ENCODE measurements at places on chromosomes 4 and X.

DNA sequence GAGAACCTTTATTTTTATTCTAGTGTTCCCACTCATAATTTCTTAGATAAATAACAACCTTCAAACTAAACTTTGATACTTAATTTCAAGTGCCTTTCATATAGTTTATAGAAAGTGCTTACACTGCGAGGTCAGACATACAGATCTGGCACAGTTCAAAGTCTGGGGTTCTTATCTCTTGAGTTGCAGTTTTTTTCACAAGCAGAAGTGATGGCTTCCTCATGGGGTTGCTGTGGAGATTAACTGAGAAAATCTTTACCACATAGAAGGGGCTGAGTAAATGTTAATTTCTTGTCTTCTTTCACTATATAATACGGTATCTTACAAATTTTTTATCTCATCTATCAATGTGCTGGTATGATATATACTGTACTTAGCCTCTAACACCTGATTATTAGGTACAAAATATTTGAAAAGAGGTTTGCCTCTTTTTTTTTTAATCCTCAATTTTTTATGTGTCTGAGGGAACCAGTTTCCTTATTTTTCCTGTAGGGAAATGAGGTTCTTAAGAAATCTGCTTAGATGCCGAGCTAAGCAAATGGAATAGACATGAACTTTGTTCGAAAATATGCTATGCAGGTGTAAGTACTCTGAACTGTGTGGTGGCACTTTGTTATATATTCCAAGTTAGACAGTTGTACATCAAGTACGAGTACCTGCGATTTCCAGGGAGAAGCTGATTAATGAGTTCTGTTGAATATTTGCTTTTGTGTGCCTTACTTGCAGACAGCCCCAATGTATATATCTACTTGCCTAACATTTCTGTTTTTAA, 3.3 kb downstream of the ING2 start:
- DNase-seq = no peak

DNA sequence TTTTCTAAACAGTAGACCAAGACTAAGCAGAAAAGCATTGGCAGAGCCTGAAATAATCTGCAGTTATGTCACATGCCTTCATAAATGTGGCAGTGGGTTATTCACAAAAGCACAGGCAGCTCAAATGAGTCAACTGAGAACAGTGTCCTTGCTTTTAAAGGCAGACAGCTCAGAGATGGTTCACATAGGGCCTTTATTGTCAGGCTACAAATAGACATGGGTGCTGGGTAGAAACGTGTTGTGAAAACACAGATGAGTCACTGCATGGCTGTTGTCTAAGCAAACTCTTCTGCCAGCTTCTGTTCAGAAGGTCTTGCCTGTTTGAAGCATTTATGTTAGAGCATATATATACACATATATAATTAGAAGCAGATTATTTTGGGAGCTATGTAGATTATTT, 118.0 kb downstream of the SLC4A4 start:
- no peak for DNase-seq

- no peak for DNase-seq
These were observed 15.8 kb downstream of the ART3 start for GRCh38 chr4:76090241-76090691.

DNA sequence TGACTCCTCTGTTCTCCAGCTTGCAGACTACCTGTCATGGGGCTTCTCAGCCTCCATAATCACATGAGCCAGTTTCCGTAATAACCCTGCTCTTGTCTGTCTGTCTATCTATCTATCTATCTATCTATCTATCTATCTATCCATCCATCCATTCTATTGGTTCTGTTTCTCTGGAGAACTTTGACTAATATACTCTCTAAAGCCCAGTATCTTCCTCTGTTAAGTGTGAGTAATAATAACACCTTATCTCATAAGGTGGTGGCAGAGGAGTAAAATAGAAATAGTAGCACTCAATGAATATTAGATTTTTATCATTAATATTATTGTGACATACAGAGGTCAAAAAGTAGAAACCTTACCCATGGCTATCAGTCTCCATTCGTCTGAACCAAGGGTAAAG, 177.9 kb upstream of the PGRMC2 start:
- no peak for DNase-seq

- no peak for DNase-seq
These were observed 9.0 kb downstream of the HAND2 start for GRCh38 chr4:173520921-173521466.

DNA sequence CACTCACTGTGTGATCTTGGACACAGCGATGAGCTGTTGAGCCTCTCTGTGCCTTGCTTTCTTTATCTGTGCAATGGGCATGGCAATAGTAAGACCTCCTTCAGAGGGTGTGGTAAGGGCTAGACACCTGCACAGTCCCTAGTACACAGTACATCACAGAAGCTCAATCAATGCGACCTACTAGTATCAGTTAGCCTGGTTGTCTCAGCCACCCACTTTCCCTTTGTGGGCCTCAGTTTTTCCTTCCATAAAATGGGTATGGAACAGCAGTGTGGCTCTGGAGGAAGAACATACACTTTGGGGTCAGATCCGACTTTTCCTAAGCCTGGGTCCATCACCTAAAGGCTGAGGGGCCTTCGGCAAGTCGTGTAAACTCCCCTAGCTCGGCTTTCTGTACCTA, 3.5 kb upstream of the HTRA3 start:
- DNase-seq = no peak

GRCh38 chrX:49767236-49767635, 61.9 kb upstream of the PAGE4 start:
- no peak for DNase-seq

GRCh38 chr4:136664988-136665387, 867.3 kb downstream of the PCDH18 start:
- DNase-seq = no peak

GRCh38 chrX:92213786-92214185, 434.6 kb downstream of the PCDH11X start:
- no peak for DNase-seq

DNA sequence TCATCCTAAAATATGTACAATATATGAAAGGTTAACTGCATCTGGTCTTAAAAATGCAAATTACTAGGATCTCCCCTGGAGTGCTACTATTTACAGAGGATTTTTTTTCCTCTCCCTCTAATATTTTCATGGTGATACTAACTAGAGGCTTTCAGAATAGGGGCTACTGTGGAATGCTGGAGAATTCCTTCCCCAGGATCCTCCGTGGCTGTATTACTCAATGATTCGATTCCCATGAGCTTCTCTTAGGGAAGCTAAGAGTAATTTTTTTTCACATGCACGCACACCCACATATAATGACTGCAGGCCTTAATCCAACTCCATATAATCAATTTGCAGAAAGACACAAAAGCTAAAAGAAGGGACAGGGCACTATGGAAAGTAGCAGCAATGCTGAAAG, 184.7 kb downstream of the ARHGAP6 start:
- no peak for DNase-seq

- no peak for DNase-seq
These were observed 649.3 kb downstream of the IQCM start for GRCh38 chr4:149166365-149166764.

DNA sequence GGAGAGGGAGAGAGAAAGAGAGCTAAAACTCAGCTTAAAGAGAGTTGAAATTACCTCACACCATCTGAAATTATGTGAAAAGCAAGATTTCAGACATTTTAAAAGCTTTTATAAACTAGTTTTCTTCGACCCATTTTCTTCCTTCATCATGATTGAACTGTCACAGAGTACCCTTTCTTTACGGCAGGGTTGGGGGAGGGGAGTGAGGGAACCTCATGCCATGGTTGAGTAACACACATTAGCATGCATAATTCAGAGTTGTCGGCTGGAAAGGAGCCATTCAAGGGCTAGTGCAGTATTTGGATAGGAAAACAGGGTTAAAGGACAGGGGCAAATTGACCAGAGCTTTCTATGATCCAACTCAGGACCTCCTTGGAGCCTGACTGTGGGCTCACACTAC, 46.2 kb downstream of the PCDH19 start:
- no peak for DNase-seq

GRCh38 chr4:37653601-37654000, 32.6 kb downstream of the RELL1 start:
- no peak for DNase-seq

DNA sequence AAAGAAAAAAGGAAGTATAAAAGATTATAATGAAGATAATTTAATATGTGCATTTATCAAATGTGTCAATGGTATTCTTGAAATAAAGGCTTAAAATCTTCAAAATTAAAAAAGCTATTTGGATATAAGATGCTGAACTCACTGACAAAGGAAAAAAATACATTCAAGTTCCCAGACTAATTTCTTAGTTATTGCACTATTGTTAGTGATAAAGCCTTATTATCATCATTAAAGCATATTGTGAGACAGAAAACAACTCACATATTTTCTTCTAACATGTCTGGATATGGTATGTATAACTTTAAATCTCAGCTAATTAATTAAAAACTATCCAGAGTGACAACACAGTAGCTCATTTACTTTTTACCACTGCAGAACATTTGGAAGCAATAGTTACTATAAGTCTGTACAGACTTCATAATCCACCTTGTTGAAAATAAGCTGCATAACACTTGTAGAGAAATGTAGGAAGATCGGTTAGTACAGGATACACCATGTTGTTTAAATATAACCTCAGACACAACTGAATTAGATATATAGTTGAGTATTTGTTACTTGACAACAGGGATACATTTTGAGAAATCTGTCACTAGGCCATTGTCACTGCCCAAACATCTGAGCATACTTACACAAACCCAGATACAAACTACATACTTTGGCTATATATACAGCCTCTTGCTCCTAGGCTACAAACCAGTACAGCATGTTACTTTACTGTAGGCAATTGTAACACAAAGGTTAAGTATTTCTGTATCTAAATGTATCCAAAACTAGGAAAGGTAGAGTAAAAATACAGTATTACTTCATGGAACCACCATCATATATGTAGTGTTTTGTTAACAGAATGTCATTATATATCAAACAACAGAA, 12.8 kb upstream of the FAM200B start:
- DNase-seq = no peak

DNA sequence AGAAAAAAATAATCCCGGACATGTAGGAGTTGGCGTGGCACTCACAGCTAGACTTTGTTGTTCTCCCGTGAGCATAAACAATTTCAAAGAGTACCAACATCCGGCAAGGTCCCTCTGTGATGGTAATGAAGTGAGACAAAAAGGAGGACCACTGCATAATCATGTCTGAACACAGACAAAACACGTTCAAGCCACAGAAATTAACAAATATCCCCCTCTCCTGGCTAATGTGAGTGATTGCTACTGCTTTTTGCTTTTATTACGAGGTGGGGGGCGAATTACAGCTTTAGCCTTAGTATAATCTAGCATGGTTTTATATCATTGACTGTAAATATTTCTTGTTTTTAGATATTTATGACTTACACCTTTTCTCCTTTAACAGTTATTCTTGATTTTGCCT, 118.5 kb downstream of the PLS3 start:
- DNase-seq = no peak

GRCh38 chrX:137428766-137429591, 136.9 kb upstream of the ZIC3 start:
- DNase-seq = no peak

- no peak for DNase-seq
These were observed 23.4 kb upstream of the ACSL1 start for GRCh38 chr4:184849185-184849584.

- no peak for DNase-seq
These were observed 622.9 kb upstream of the DIPK2B start for GRCh38 chrX:45823536-45823935.

DNA sequence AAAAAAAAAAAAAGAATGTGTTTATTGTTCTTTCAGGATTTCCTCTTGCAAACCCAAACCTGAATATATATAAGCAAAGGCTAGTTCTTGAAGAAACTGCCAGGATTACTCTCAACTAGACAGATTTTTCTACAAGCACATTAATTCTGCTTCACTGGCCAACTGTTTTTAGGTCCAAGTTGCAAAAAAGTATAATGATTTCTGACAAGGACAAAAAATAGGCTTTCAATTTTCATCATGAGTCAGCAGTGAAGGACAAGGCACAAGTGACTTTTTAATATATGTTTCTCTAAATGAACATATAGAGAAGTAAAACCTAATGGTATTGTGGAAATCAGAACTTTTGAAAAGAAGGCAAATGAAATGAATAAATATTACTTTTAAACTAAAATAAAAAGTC, 73.7 kb downstream of the ELOVL6 start:
- no peak for DNase-seq

- no peak for DNase-seq
These were observed 63.5 kb downstream of the SHROOM3 start for GRCh38 chr4:76498550-76498949.

- DNase-seq = no peak
These were observed 386.7 kb downstream of the TECRL start for GRCh38 chr4:64022560-64022959.

DNA sequence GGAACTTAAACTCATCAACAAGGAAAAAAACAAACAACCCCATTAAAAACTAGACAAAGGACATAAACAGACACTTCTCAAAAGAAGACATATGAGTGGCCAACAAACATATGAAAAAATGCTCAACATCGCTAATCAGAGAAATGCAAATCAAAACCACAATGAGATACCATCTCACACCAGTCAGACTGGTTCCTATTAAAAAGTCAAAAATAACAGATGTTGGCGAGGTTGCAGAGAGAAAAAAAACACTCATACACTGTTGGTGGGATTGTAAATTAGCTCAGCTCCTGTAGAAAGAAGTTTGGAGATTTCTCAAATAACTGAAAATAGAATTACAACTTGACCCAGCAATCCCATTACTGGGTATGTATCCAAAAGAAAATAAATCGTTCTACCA, 28.7 kb downstream of the APLN start:
- no peak for DNase-seq

- no peak for DNase-seq
These were observed 71.9 kb upstream of the PRSS48 start for GRCh38 chr4:151204925-151205524.

GRCh38 chr4:181863856-181864255, 379.3 kb upstream of the TENM3 start:
- no peak for DNase-seq

DNA sequence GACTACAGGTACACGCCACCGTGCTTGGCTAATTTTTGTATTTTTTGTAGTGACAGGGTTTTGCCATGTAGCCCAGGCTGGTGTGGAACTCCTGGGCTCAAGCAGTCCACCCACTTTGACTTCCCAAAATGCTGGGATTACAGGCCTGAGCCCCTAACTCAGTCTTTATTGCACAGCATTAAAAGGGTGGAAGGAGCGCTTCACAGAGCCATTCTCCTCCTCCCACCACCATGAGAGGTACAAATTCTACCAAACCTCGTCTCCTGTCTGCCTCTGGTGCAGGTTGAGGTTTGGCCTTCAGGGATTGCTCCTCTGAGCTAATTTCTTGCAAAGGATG, 52.3 kb downstream of the TLR10 start:
- no peak for DNase-seq

GRCh38 chr4:147108409-147108808, 162.7 kb upstream of the TTC29 start:
- DNase-seq = no peak

- no peak for DNase-seq
These were observed 239.7 kb upstream of the NOCT start for GRCh38 chr4:138775890-138776289.

All from stimulated activated CD8-positive, alpha-beta memory T cell treated with anti-CD3 and anti-CD28 coated beads, Interleukin-4, amount 100 ng/mL, for 1 hour (primary cell).